Activated effector memory CD4-positive, alpha-beta T cell treated with Interleukin-2 at 50 U/mL for 16 hours (primary cell): ENCODE measurements at places on chromosomes 7 and 10.

DNA sequence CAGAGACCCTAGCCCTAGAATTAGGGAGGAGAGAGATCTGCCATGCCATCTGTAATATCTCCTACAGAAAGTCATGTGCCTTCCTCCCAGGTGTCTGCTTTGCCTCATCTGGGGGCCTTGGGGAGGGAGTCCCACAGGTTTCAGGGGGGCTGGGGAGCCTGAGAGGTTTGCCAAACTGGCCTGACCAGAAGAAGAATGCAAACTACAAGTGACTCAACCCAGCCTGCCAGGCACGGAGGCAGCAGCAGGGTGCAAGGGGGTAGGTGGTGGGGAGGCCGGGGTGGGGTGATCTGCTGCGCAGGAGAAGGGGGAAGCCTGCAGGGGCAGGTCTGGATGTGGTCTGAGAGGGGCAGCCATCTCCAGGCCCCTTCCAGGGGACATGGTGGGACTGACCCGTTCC, 9.6 kb upstream of the TRIM8 start:
- DNase-seq, result no peak

DNA sequence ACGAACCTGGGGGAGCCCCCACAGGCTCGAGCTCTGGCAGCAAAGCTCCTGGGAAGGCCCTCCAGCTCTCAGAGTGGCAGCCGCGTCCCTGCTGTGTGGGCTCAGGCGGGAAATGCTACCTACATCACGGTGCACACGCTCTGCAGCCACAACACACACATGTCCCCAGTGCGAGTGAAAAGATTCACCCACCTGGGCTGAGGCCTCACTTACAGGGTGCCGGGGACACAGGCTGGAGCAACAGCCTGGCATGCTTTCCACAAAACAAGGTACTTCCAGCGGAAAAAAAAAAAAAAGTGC, 410.4 kb upstream of the FOXK1 start:
- no peak for DNase-seq

DNA sequence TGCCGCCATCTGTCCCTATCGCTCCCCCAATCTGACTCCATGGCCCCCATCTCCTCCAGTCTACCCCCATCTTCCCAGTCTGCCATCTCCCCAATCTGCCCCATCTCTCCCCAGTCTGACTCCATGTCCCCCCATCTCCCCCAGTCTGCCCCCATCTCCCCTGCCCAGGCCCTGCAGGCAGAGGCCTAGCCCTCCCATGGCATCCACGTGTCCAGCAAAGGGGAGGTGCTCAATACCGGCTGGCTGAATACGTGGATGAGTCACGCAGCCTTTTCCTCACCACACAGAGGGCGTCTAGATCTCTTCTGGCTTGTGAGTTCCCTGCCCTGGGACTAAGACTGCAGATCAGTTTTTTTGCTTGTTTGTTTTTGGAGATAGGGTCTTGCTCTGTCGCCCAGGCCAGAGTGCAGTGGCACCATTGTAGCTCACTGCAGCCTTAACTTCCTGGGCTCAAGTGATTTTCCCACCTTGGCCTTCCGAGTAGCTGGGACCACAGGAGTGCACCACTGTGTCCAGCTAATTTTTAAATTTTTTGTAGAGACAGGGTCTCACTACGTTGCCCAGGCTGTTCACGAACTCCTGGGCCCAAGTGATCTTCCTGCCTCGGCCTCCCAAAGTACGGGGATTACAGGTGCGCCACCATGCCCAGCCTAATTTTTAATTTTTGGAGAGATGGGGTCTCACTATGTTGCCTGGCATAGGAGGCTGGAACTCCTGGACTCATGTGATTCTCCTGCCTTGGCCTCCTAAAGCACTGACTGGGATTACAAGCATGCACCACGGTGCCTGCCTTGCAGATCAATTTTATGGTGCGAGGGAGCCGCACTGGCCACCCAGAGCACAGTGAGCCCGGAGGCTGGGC, 15.3 kb upstream of the GPR146 start:
- peak; percentile 53 for DNase-seq

- no peak for DNase-seq
Observed at GRCh38 chr7:85820702-85821443, 634.0 kb upstream of the SEMA3D start.

GRCh38 chr7:47970761-47971160, 8.7 kb downstream of the HUS1 start:
- no peak for DNase-seq
